Caco-2 (cell line): ENCODE measurements at places on chromosomes 12 and 14. TPM values are rescaled to one million over a fixed set of nuclear protein-coding genes. Genes with fewer than 3 reads are reported as not detected.
A peak's percentile ranks its signal among the peaks of the same experiment; 100 is the strongest.

GRCh38 chr12:53236443-53237111 lies 4.6 kb upstream of the RARG start:
- no peak for DNase-seq
- no peak overlapping the region for H3K27ac ChIP-seq
- no peaks in the 10 kb centered on the region for H3K36me3 ChIP-seq
- H3K4me1 ChIP-seq = peaks cover 7% of the 10 kb centered on the region
- no peak overlapping the region for H3K4me3 ChIP-seq
- H3K27me3 ChIP-seq = no peaks in the 10 kb centered on the region

- no peaks in the 10 kb centered on the region for H3K36me3 ChIP-seq
- no peak overlapping the region for H3K4me3 ChIP-seq
- no peak for DNase-seq
- no peaks in the 10 kb centered on the region for H3K4me1 ChIP-seq
Observed at GRCh38 chr12:253116-253831, 9.4 kb downstream of the SLC6A13 start.

DNA sequence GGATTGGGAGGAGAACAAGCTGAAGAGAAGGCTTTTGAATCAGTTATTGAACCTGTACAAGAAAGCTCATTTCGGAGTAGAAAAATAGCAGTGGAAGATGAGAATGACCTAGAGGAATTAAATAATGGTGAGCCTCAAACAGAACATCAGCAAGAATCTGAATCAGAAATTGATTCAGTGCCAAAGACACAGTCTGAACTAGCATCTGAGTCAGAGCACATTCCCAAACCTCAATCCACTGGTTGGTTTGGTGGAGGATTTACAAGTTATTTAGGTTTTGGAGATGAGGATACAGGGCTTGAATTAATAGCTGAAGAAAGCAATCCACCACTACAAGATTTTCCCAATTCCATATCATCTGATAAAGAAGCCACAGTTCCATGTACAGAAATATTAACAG lies 13.5 kb downstream of the MIA2 start:
- DNase-seq = no peak
- H3K27me3 ChIP-seq = no peaks in the 10 kb centered on the region
- H3K27ac ChIP-seq = no peak overlapping the region
- peaks cover 10% of the 10 kb centered on the region; the same call in 1 of the 2 replicates for H3K4me1 ChIP-seq
- no peak overlapping the region for H3K4me3 ChIP-seq

DNA sequence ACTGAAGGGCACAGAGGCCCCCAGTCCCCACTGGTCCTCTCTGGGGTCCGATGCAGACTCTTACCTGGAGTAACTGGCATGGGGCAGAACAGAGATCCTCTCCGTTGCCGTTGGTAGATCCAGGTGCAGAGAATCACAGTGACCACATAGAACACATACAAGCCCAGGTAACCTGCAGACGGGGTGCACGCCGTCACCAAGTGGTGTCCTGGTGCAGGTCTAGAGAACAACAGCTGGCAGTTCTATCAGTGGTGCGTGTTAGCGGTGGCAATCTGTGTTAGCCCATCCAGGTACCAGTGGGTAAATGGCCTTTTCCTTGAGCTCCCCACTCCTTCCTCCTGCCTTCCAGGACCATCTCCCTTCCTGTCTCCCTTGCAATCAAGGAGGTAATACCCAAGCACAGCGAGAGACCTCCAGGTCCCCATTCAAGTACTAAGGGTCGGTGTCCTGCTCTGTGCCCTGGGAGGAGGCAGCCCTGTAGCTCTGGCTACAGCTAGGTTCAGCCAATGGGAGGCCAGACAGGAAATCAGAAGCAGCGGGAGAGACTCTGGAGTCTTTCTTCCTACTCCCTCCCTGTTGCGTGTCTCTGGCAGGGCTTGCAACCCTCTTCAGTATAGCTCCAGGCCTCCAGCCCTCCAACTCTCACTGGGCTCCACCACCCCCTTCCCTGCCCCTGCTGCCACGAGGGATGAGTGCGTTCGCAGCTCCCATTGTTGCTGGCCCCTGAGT lies 15.8 kb downstream of the SLC8B1 start:
- no peaks in the 10 kb centered on the region for H3K4me1 ChIP-seq
- no peak overlapping the region for H3K4me3 ChIP-seq
- H3K27me3 ChIP-seq = no peaks in the 10 kb centered on the region
- H3K27ac ChIP-seq = no peak overlapping the region
- peaks cover 3% of the 10 kb centered on the region for H3K36me3 ChIP-seq

- H3K27me3 ChIP-seq = no peaks in the 10 kb centered on the region; the same call in 1 of the 2 replicates
- no peak overlapping the region for H3K27ac ChIP-seq
- no peaks in the 10 kb centered on the region for H3K4me1 ChIP-seq
- DNase-seq = no peak
- H3K36me3 ChIP-seq = no peaks in the 10 kb centered on the region
Observed at GRCh38 chr12:85829391-85829790, 6.8 kb downstream of the RASSF9 start.

- no peak overlapping the region for H3K4me3 ChIP-seq
- DNase-seq = no peak
- no peaks in the 10 kb centered on the region for H3K27me3 ChIP-seq
Observed at GRCh38 chr14:81466854-81467253, 66.7 kb upstream of the STON2 start.

DNA sequence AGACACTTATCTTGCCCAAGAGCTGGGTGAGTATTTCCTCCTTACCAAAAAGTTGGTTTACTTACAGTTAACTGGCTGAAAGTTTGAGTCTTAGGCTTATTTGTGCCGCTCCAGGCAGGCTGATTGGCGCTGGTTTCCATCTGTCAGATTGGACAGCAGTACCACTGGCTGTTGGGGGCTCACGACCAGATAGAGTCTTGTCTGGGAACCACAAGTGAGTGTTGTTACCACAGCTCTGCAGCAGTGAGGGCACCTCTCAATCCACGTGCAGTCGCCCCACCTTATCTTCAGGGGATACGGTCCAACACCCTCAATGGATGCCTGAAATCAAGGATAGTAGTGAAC lies 58.9 kb downstream of the DDX51 start:
- no peak for DNase-seq
- peak overlapping the region; percentile 99 for H3K4me3 ChIP-seq
- H3K27me3 ChIP-seq = no peaks in the 10 kb centered on the region
- H3K4me1 ChIP-seq = peaks cover 10% of the 10 kb centered on the region
- peaks cover 1% of the 10 kb centered on the region; the same call in 1 of the 2 replicates for H3K36me3 ChIP-seq

GRCh38 chr14:100282766-100283419 lies 23.4 kb downstream of the SLC25A29 start:
- H3K27ac ChIP-seq = no peak overlapping the region
- H3K36me3 ChIP-seq = no peaks in the 10 kb centered on the region

DNA sequence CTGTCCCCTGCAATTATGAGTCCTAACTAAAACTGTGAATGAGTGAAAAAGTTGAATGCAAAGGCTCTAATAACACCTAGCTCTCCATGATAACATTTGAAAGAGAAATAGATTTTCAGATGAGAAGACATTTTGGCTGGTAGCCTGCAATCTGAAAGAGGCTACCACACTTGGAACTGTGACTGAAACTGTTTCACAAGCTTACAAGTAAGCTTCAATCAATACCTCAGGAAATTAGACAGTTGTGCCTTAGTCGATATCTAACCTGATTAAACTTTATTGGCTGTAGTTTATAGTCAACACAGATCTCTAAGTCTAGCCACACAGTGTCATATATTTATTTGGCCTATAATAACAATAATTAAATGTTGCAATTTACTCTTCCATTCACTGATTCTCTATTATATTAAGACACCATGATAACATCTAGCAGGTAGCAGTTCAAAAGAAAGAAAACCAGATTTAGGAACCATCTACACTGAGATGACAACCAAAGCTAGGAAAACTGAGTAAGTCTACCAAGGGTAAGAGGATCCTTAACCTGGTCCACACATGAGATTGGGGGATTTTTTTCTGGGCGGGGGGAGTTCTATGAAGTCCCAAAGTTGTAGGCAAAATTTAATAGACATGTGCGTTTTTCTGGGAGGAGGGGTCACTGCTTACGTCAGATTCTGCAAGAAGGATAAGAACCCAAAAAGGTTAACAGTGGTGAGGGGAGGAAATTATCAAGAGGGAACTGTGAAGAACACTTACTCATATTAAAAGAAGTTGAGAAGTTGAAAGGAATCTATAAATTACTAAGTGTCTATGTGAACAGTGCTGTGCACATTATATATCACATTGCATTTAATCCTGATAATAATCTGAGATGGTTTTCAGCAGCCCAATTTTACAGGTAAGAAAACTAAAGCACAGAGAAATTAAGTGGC lies 65.8 kb downstream of the NUMB start:
- no peak for DNase-seq
- H3K4me1 ChIP-seq = no peaks in the 10 kb centered on the region
- no peaks in the 10 kb centered on the region for H3K36me3 ChIP-seq
- H3K27me3 ChIP-seq = no peaks in the 10 kb centered on the region
- H3K27ac ChIP-seq = no peak overlapping the region

GRCh38 chr12:104358353-104359003 lies 54.9 kb downstream of the EID3 start:
- H3K27me3 ChIP-seq = no peaks in the 10 kb centered on the region
- H3K4me3 ChIP-seq = no peak overlapping the region

GRCh38 chr12:94587266-94588241 lies 62.8 kb downstream of the TMCC3 start:
- no peaks in the 10 kb centered on the region for H3K36me3 ChIP-seq
- no peak overlapping the region for H3K4me3 ChIP-seq
- H3K27ac ChIP-seq = no peak overlapping the region
- DNase-seq = no peak
- H3K27me3 ChIP-seq = no peaks in the 10 kb centered on the region

DNA sequence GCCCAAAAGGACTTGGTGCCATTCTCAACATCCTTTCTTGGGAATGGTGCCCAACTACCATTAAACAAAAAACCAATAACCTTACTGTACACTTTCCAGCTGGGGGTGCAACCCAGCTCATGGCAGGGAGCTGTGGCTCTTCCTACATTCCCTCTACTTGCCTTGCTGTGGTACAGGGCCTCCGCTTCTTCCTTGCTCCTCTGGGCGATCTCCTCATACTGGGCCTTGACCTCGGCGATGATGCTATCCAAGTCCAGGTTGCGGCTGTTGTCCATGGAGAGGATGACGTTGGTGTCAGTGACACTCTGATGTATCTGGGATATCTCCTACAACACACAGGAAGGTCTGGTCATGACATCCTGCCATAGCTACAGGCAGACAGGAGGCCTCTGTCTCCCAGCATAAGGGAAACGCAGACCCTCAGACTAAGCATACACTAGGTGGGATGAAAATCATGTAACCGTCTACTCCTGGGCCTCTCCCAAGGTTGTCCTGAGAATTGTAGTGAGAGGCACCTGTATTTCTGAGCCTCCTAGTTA lies 3.9 kb downstream of the KRT2 start:
- H3K27ac ChIP-seq = no peak overlapping the region
- no peaks in the 10 kb centered on the region for H3K36me3 ChIP-seq
- H3K4me3 ChIP-seq = no peak overlapping the region
- H3K4me1 ChIP-seq = no peaks in the 10 kb centered on the region
- no peak for DNase-seq

- H3K27me3 ChIP-seq = no peaks in the 10 kb centered on the region
- peak; percentile 62 for DNase-seq
- peaks cover 9% of the 10 kb centered on the region; the same call in 1 of the 2 replicates for H3K4me1 ChIP-seq
- H3K27ac ChIP-seq = no peak overlapping the region
Observed at GRCh38 chr12:79737875-79738718, 47.3 kb upstream of the PAWR start.

Gene NFKBIA
- total RNA-seq = 33.4 and 39.9 TPM in 2 replicates

Gene GRIP1
- 0.23 and 0.70 TPM in 2 replicates for total RNA-seq

Gene TAS2R10
- total RNA-seq = 0.29 and 0.30 TPM in 2 replicates

Gene CMKLR1
- not detected in 2 replicates for total RNA-seq

Gene KLRD1
- total RNA-seq = 0.05 and 0.23 TPM in 2 replicates

Gene SAMD15
- 0.82 and 1.5 TPM in 2 replicates for total RNA-seq
